ENCODE measurements at places on chromosomes 2 and 18. TPM values are rescaled to one million over a fixed set of nuclear protein-coding genes. Genes with fewer than 3 reads are reported as not detected.

The CD226 gene
- 1.2 TPM for total RNA-seq

The DAW1 gene
- not detected for total RNA-seq

The BOLL gene
- total RNA-seq, result not detected

The TRIB2 gene
- total RNA-seq, result 28.3 TPM

The GALNT13 gene
- 0.23 TPM for total RNA-seq

The NT5C1B gene
- not detected for total RNA-seq

DNA sequence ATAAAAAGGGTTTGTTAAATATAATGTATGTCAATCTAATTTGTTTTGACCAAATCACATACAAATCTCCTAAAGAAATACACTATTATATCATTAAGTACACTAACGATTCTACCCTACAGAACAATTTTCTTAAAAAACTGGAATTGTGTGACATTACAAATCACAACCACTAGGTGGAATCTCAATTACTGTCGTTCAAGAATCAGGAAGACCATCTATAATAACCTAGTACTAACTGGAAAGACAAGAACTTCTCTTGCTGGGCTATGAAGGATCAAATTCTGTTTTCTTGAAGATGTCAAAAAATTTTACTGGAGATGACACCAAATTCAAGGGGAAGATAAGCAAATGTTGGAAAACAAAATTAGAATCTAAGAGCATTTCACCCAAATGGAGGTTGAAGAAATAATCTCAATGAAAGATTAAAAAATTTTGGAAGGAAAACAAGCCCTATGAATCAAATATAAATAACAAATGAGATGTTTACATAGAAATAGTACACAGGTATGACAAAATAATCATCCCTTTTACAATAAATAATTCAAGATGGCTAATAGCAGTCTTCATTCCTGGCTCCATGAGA is 110.9 kb downstream of the STK39 start:
- DNase-seq, result no peak

GRCh38 chr2:34291076-34291475 is 692.0 kb upstream of the FAM98A start:
- no peak for DNase-seq

DNA sequence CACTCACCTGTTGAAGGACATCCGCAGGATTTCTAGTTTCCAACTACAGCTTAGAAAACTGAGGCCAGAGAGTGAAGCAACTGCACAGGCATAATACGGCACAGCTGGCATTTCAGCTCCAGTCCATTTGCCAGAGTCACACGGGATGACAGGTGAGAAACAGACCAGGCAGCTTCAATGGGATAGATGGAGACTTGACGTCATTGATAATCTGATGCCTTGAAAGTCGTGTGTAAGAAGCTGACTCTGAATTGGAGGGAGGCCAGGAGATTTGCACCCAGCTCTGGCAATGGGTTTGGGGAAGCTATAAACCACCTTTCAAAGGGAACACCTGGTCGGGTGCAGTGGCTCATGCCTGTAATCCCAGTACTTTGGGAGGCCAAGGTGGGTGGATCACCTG is 12.4 kb upstream of the DNMT3A start:
- DNase-seq, result no peak

- no peak for DNase-seq
Measured at GRCh38 chr2:99085421-99085820, 56.1 kb upstream of the C2orf15 start.

- no peak for DNase-seq
Measured at GRCh38 chr2:54076586-54076985, 38.8 kb upstream of the ACYP2 start.

- no peak for DNase-seq
Measured at GRCh38 chr2:200021449-200022114, 66.2 kb downstream of the MAIP1 start.

- no peak for DNase-seq
Measured at GRCh38 chr2:190443778-190444481, 35.8 kb downstream of the MFSD6 start.

DNA sequence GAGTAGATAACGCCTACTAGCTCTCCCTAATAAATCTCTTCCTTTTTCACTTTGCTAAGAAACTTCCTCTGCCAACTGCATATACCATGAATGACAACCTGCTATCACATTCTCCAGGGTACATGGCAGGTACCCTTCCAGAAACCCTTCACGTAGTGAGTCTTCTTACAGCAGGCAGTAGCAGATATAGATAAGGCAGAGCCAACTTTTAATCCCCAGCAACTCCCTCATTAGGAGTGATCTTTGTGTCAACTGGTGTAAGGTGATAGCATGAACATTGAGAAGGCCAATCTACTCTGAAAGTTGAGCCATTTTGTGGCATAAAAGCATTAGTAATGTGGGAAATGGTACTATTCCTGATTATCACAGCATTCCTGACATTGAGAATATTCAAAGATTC is 5.7 kb upstream of the STK17B start:
- no peak for DNase-seq

- no peak for DNase-seq
Measured at GRCh38 chr2:46050489-46050888, 246.7 kb upstream of the EPAS1 start.

DNA sequence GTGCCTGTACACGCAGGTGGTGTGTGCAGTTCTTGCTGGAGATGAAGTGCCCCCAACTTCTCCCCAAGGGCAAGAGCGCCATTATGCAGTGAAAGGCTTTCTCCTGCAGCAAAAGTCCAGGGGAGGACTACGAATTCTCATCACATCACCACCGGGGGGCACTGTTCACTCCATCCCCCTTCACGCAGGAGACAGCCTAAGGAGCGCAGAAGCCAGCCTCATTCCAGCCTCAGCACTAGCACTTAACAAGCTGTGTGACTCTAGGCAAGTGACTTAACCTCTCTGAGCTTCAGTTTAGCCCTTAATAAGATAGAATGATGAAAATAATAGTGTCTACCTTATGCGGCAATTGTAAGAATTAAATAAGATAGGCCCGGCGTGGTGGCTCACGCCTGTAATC is 32.3 kb downstream of the DNMT3A start:
- peak; percentile 71 for DNase-seq

- no peak for DNase-seq
Measured at GRCh38 chr2:167192833-167193232, 304.6 kb downstream of the XIRP2 start.

Measured in mucosa of descending colon (tissue), 3 donors.